ENCODE measurements at places on chromosomes 5 and 9.

- DNase-seq: no peak
Measured at GRCh38 chr9:133269537-133270362, 5.3 kb downstream of the ABO start.

- DNase-seq: no peak
Measured at GRCh38 chr5:52867809-52868208, 80.1 kb downstream of the ITGA1 start.

DNA sequence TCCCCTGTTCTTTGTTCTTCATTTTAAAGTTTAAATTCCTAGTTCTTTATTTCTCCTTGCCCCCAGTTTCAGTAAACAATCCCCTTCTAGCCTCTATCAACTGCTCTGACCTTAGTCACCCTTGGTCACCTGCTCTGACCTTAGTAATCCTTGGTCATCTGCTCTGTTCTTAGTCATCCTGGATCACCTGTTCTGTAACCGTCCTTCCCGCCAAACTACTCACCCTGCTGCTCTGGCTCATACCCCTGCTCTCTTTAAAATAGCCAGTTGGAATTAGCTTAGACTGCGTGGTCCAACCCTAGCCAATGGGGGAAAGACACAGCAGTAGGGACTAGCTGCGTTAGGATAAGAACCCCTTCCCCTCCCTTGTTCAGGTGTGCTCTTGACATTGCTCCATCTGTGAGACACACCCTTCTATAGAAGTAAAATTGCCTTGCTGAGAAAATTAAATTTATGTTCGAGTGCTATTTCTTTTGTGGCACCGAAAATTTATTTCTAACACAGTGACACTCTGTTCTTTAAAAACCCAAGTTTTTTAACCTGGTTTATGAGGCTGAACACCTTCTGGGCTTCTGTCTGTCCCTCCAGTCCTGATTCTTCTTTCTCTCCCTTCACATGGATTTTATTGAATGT lies 3.8 kb downstream of the PRRC1 start:
- DNase-seq: no peak

GRCh38 chr5:175873088-175873454 lies 1.7 kb downstream of the CPLX2 start:
- DNase-seq: no peak

Data from activated CD4-positive, CD25-positive, alpha-beta regulatory T cell treated with anti-CD3 and anti-CD28 coated beads, Interleukin-2, amount 50 U/mL, for 72 hours (primary cell).